Left lung (tissue), 14 donors: ENCODE measurements at places on chromosomes 6 and 20. TPM values are rescaled to one million over a fixed set of nuclear protein-coding genes. Genes with fewer than 3 reads are reported as not detected.

DNA sequence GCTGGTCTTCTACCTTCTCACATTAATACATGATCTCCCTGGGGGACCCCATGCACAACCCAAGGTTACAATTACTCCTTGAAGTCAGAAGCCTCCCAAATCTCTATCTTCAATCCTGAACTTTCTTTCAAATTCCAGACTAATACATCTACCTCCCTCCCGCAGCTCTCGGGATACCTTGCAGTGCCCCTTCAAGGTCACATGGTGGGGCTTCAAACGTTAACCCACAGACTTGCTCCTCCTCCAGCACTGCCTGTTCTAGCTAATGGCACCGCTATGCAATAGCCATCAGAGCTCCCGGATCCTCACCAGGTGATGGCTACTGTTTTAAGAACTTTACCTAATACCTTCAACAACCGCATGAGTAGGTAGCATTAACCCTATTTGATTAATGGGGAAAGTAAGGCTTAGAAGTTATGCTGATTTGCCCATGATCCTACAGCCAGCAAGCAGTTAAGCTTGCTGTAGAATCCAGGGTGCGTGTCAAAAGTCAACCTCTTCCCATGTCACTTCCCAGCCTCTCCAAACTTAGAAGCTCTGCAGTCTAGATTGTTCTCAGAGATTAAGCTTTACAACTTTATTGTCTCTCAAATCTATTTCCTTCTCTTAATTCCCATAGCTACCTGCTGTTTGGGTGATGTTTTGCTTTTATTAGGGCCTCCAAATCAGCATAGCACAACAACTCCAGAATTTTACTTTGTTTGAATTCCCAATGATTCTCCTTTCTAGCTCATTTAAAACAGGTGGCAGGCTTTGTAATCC is 44.7 kb downstream of the PLAGL1 start:
- no peak for DNase-seq

- DNase-seq = no peak
Measured at GRCh38 chr20:63829945-63830835, 874 bp downstream of the ZBTB46 start.

- no peak for DNase-seq
Measured at GRCh38 chr20:32231847-32232246, 24.2 kb downstream of the POFUT1 start.

GRCh38 chr20:34337982-34338726 is 24.9 kb upstream of the ITCH start:
- DNase-seq = no peak

DNA sequence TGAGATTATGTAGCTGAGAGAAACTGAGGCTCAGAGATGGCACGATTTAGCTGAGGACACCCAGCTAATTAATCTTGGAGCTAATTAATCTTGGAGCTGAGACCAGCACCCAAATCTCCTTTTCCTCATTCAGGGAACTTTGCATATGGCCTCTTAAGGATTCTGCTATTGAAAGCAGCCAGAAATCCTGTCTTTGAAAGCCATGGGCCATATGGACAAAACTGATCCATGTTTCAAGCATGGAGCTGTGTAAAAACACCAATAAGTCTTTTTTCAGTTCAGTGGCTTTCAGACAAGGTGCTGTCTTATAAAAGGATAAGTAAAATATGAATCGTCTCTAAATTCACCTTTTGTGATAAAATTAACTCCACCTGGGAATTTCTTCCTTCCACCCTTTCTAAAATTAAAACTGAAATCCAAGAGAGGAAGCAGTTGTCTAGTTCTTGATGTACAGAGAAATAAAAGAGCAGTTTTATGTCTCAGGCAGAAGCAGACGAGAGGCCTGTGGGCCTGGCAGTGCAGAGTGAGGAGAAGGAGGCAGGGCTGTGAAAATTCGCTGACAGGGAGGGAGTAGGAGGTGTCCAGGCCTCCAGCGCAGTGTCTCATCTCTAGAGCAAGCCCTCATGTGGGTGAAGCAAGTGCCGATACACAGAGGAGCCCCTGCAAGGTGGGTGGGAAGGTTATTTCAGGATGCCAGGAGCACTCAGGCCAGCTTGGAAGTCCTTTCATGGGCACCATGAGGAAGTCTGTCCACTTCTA is 266.9 kb downstream of the UST start:
- no peak for DNase-seq

DNA sequence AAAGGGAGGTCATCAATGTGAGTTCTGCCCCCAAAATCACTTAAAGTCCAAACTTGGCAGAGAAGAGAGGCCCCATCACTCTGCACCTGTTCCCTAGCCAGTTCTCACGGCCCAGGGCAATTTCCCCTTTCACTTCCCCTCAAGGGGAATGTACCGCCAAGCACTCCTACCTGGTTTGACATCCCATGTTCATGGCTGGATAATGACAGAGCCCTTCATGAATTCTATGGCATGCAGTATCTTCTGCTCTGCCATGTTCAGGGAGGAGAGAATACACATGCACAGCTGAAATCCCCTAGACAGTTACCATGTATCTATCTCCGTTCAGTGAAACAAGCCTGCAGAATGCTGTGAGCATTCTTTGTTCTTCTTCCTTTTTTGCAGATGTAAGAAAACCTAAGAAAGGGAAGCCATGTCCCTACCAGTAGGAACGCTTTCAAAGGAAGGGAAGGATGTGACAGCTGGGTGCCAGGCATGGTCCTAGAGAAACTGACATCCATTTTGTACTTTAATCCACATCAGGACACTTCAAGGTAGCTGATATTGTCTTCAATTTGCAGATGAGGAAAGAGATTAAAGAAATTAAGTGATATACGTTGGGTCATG is 79.8 kb upstream of the ARID1B start:
- no peak for DNase-seq

GRCh38 chr6:167247814-167248595 is 43.1 kb upstream of the UNC93A start:
- no peak for DNase-seq

DNA sequence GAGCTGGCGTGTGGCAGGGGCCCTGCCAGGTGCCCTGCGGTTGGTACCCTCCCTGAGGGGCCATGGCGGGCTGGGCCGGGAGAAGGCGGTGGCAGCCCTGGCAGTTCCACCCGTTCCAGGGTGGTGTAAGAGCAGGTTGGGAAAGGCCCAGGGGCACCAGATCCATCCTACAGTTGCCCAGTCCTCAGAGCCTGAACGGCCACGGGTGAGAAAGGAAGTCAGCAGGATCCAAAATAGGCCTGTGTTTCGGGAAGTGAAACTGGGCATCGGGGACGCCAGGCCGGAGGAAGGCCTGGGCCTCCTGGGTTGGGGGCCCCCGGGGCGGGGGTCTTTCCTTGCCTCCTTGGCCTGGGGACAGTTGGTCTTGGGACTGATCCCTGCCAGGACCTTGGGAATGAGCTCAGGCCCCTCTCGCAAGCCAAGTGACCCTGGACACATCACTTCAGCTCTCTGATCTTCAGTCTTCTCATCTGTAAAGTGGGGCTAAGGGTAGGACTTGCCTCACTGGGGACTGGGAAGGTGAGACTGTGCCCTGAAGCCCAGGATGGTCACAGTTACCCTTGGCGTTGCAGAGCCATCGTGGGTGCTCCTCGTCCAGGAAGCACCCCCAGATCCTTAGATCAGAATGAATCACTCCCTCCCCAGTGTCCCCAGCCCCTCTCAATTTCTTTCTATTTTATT is 18.1 kb upstream of the NOL4L start:
- DNase-seq = no peak

GRCh38 chr6:11705069-11705468 is 73.5 kb downstream of the ADTRP start:
- DNase-seq = no peak

The TMC2 gene
- 0.27 TPM for polyA plus RNA-seq
